Hindlimb muscle (tissue), 1 donor: ENCODE measurements at places on chromosomes 3 and 15. TPM values are rescaled to one million over a fixed set of nuclear protein-coding genes. Genes with fewer than 3 reads are reported as not detected.

Gene RLBP1
- polyA plus RNA-seq: 0.30 TPM

DNA sequence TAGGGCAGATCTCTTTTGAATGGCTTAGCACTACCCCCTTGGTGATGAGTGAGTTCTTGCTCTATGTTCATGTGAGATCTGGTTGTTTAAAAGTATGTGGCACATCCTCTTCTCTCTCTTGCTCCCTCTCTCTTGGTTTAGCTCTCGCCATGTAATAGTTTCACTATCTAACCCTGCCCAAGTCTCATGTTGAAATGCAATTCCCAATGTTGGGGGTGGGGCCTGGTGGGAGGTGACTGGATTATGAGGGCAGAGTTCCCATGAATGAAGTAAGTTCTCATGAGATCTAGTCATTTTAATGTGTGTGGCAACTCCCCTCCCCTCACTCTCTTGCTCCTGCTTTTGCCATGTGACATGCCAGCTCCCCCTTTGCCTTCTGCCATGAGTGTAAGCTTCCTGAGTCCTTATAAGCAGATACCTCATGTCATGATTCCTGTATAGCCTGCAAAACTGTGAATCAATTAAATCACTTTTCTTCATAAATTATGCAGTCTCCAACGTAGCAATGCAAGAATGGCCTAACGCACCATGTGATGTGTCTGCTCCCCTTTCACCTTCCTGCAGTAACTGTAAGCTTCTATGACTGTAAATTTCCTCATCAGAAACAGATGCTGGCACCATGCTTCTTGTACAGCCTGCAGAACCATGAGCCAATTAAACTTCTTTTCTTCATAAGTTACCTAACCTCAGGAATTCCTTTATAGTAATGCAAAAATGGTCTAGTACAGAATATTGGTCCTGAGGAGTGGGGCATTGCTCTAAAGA lies 74.8 kb upstream of the KCNH8 start:
- DNase-seq: no peak

DNA sequence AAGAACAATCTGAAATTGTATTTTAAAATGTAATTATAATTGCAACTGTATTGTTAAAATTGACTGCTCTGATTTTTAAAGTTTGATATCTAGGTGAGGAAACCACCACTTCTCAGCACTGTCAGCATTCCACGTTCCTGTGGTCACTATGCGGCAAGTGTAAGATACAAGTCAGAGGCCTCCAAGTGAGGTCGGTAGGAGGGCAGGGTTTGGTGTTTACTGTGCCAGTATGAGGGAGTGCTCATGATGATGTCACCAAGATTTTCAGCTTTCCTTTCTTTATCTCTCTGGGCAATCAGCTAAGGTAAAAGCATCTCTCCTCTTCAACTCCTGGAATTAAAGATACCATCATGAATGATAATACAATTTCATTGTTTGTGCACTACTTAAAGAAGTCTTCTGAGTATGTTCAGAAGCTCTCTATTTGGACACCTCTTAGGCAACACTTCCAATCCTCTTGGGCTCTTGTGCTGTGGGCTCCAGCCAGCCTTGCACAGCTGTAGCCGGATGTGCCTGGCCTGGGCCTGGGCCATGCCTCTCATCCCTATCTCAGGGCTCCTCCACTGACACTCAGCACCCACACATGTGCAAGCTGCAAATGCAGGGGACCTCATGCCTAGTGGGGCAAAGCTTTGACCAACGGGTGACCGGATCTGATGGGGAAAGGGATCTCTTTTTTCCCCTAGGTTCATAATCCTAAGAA lies 42.9 kb downstream of the CCR3 start:
- DNase-seq: no peak

GRCh38 chr15:52505151-52505550 lies 23.5 kb downstream of the MYO5A start:
- no peak for DNase-seq

DNA sequence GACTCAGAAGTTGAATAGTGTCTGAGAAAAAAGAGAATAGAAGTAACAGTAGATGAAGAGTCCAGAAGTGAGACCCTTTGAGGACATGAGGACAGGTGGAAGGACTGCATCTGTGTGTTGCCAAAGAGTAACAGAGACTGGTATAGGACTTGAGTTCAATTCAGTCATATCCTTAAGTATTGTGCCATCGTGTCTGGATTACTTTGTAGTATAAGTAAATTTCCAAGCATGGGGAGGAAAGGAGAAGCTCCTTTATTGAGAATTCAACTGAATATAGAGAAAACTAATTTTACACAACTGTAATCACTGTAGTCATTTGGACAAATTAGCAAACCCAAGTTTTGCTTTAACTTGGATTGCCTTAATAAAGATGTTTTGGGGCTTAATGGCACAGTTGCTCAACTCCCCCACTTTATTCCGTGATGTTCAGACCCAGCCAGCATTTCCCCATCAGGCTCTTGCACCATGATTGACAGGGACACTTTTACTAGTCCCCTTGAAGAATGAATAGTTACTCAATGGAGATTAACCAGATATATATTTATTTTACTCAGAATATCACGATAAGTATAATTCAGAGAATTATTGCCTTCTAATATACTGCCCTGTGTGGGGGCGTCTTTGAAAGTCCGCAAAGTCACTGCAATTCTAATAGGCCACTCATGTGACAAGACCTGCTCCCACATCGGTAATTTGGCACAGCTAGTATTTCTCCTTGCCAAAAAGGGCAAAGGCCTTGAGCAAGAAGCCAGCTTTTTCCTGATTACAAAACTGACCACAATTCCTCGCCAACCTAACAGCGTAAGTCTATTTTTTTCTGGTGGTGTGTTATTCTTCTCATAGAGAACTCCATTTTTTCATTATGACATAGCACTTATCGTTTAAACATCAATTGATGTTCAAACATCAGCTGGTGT lies 61.3 kb downstream of the PPARG start:
- DNase-seq: no peak

- DNase-seq: no peak
Measured at GRCh38 chr3:97070302-97070701, 255.9 kb downstream of the EPHA6 start.

- DNase-seq: no peak
Measured at GRCh38 chr15:87349181-87349580, 907.4 kb downstream of the NTRK3 start.

GRCh38 chr3:104126463-104126862 lies 1240.2 kb upstream of the ALCAM start:
- DNase-seq: no peak

DNA sequence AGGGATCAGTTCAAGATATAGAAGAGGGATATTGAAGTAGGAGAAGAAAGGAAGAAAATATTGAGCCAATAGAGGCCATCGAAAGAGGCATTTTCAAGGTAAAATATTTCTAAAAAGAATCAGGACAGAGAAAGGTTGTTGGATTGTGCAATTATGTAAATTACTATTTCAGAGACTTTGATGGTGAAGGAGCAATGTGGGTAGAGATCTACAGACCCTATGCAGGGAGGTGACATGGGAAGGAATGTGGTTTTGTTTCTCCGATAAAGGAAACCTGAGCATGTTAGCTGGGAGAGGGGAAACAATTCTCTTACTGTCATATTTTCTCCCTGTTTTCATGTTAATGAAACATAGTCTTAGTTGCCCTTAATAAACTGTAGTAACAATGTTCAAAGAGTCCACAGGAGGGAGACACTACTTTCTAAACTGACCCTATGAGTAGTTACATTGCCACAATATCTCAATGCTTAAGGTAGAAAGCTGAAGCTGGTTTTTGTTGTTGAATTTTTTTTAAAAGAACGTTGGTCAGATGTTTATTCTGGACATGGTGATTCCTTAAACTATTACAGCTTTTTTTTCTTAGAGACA lies 133.3 kb downstream of the GRM7 start:
- no peak for DNase-seq

DNA sequence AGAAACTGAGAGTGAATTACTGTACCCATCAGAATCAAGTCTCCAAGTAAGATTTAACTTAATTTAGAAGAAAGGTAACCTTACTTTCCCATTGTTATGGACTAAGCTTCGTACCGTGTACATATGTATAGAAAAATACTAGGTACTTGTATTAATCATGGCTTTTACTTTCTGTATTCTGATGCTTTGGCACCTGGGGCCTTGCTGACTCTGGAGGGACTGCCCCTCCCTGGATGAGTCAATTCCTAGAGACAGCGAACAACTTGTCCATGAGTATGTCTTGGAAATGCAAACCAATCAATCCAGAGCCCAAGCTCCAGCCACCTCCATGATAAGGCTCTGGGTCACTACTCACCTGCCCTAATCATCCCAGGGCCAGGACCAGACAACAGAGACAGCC lies 50.0 kb upstream of the DGKG start:
- no peak for DNase-seq
